Left kidney (tissue), 8 donors: ENCODE measurements at places on chromosomes 6 and 20.

DNA sequence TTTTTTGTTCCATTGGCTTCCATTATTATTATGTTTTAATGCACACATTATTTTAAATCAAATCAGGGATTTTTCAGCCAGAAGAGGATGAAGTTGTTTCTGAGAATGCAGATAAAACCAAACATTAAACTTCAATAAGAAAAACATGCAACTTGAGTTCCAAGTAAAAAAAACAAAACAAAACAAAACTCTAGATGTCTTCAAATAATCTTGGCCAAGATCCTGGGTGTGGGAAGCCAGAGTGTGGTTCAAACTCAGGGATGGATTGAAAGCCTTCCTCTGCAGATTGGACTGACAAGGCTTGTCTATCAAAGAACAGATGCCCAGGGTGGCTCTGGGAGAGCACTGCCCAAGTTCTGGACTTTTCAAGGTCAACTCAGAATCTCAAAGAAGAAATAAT, 134.1 kb downstream of the LCA5 start:
- DNase-seq = no peak

- no peak for DNase-seq
Measured at GRCh38 chr6:5136851-5137250, 51.7 kb downstream of the PPP1R3G start.

- no peak for DNase-seq
Measured at GRCh38 chr6:161826512-161826911, 552.7 kb upstream of the AGPAT4 start.

GRCh38 chr6:130054725-130055124, 36.3 kb downstream of the L3MBTL3 start:
- DNase-seq = no peak

DNA sequence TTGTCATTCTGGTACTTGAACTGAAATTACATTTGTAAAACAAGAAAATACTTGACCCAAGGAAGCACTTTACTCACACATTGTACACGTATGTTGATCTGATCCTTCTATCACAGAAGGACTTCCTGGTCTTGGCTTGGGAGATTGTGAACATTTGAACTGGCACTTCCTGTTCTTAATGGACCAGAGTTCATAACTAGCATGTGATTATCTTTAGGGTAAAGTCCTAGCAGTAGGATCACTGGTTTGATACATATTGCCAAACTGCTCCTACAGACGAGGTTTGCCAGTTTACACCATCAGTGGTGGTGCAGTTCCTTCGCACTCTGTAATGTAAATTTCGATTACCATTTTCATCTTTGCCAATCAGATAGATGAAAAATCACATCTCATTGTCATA, 12.7 kb downstream of the HECA start:
- no peak for DNase-seq

GRCh38 chr6:56448046-56448445, 194.6 kb downstream of the DST start:
- DNase-seq = no peak
